ENCODE measurements at places on chromosomes 5 and 9. TPM values are rescaled to one million over a fixed set of nuclear protein-coding genes. Genes with fewer than 3 reads are reported as not detected.

- no peaks in the 10 kb centered on the region for H3K36me3 ChIP-seq
- peaks cover 3% of the 10 kb centered on the region for H3K4me1 ChIP-seq
- no peak overlapping the region for H3K4me3 ChIP-seq
- DNase-seq = no peak
Observed at GRCh38 chr5:145969714-145970092, 33.3 kb downstream of the SH3RF2 start.

SURF6 gene
- total RNA-seq = 36.0 TPM

DNA sequence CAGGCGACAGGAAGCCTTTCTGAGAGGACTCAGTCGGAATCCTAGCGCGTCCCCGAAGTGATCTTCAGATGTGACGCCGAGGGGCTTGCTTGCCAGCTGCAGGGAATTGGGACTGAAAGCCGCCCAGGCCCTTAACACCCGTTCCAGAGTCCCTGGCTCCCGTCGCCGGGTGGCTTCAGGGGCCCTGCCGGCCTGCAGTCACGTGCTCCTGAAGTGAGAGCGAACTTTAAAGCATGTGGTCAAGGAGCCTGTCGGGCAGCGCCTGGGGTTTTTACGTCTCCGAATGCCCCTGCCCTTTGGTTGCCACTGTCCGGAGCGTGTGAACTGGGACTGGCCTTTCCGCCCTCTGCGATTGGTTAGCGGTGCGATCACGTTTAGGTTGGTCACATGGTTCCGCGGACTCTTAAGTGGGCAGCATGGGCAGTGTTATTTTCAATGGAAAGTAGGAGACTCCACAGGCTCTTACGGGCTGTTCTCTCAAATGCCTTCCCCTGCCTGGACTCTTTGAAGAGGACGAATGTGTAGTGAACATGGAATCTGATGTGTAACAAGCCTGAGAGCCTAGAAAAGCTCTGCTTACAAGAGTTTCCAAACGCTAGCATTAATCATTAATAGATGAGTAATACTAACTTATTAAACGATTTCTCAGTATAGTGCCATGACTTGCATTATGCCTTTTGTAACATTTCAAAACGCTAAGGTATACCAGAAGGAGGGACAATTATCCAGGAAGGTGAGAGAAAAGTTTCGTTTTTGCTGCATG, 1.9 kb downstream of the VLDLR start:
- H3K36me3 ChIP-seq = no peaks in the 10 kb centered on the region
- H3K27me3 ChIP-seq = no peaks in the 10 kb centered on the region
- H3K4me3 ChIP-seq = peak overlapping the region; percentile 70
- H3K27ac ChIP-seq = peak overlapping the region; percentile 76
- peaks cover 7% of the 10 kb centered on the region for H3K4me1 ChIP-seq
- DNase-seq = peak; percentile 87

- DNase-seq = peak; percentile 57
- H3K4me3 ChIP-seq = no peak overlapping the region
- no peaks in the 10 kb centered on the region for H3K36me3 ChIP-seq
- H3K27ac ChIP-seq = no peak overlapping the region
- H3K27me3 ChIP-seq = no peaks in the 10 kb centered on the region
- no peaks in the 10 kb centered on the region for H3K4me1 ChIP-seq
Observed at GRCh38 chr5:134101686-134102439, 12.6 kb upstream of the TCF7 start.

DNA sequence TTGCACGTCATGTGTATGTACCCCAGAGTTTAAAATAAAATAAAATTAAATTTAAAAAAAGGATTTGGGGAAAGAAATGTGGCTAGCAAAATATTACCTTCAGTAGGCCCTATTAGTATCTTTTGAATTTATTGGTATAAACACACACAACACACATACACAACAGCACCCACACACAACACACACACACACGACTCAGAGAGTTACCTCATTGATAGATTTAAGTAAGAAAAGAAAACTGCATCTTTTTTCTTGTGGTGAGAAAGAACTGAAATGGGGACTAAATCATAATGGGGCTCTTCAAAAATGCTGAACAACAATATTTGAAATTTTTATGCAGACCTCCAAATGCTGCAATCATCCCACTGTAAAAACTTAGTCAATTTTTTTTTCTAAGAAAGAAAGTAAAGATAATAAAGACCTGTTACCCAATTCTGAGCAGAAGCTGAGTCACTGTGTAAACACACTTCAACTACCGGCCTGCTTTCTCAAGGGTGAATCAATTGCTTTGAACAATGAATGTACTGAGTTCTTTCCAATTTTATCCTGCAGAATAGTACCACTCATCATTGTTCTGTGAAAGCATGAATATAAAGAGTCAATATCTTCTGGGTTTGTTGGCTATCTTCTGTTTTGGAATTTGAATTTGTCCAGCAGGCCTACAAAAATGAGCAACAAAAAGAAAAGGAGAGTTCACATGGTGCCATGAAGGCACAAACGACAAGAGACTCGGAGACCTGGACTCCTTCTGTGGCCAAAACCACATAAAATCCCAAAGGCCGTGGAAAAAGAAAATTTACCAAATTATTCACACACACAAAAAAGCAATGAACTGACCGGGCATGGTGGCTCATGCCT, 57.9 kb upstream of the CCNG1 start:
- no peak for DNase-seq
- no peaks in the 10 kb centered on the region for H3K27me3 ChIP-seq
- no peak overlapping the region for H3K4me3 ChIP-seq
- H3K27ac ChIP-seq = no peak overlapping the region
- no peaks in the 10 kb centered on the region for H3K36me3 ChIP-seq
- no peaks in the 10 kb centered on the region for H3K4me1 ChIP-seq

GRCh38 chr9:68964765-68965164, 49.1 kb downstream of the PRKACG start:
- H3K4me3 ChIP-seq = no peak overlapping the region
- no peaks in the 10 kb centered on the region for H3K4me1 ChIP-seq
- H3K36me3 ChIP-seq = no peaks in the 10 kb centered on the region

DNA sequence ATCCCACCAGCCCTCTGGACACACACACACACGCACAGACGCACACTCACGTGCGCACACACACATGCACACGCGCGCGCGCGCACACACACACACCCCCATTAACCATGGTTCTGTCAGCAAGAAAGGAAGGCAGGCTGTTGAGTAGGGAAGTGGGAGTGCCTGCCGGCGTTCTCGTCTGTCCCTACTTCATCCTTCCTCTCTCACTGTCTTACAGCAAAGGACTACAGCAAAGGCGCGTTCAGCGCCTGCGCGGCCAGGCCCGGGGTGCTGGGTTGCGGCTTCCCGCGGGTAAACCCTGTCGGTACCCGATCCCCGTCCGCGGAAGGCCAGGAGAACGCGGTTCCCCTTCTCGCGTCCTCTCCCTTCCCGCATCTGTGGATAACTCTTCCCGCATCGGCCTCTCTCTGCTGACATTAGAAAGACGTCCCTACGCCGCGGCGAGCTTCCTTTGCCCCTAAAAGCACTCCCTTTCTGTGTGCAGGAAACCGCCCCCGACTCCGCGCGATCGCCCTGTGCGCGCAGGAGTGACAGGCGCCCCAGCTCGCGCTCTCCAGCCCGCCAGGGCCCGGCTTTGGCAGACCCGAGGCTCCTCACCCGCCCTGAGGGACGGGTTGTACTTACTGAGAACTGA, 219.2 kb downstream of the AGTPBP1 start:
- peak overlapping the region; percentile 36 for H3K4me3 ChIP-seq
- H3K27me3 ChIP-seq = no peaks in the 10 kb centered on the region
- H3K36me3 ChIP-seq = no peaks in the 10 kb centered on the region
- peak overlapping the region; percentile 22 for H3K27ac ChIP-seq

DNA sequence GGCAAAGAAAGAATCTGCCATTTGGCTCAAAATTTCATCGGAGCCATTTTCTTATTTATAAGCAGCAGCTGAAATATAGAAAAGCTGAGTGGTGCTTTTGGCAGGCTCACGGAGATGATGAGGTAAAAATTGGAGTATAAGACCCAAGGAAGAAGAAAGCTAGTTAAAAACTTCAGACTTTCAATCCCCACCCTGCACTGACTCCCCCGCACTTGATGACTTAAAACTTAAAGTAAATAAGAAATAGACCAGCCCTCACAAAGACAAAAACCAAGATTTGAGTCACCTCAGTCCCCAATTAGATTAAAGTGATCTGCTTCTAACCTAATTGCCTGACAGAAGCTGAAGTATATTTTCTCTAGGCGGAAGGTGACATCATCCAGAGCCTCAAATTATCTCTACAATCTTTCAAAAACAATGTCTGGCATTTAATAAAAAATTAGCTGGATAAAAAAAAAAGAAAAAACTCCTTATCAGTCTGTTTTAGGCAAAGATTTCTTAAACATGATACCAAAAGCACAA, 124.0 kb upstream of the PJA2 start:
- H3K4me1 ChIP-seq = peaks cover 6% of the 10 kb centered on the region
- H3K27me3 ChIP-seq = no peaks in the 10 kb centered on the region
- no peak for DNase-seq
- no peak overlapping the region for H3K4me3 ChIP-seq

DNA sequence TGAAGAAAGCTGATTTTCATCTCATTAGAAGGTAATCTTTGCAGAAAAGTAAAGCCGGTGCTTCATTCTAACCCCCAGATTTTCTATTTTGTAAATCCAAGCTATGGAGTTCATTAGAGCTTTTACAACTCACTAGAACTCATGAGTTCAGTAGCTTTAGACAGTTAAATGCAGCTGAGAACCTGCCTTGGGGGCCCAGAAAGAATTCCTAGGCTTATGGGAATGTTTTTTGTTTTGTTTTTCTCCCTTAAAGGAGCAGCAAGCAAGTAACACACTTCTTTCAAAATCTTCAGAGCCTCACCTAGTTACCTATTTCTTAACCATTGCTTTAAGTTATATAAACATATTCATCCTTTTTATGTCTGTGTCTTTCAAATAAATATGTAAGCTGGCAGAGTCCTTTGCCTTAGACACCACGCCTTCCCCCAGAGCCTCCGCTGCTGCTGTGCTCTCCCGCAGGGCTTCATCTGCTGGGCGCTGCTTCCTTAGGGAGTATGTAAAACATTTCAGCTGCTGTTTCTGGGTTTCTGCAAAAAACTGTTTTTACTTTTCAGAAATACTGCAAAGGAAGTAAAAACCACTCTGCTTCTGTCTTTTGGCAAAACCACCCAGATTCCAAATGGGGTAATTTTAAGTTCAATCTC, 132.9 kb downstream of the CDC42SE2 start:
- no peaks in the 10 kb centered on the region for H3K27me3 ChIP-seq
- H3K4me3 ChIP-seq = no peak overlapping the region
- no peaks in the 10 kb centered on the region for H3K36me3 ChIP-seq
- H3K4me1 ChIP-seq = no peaks in the 10 kb centered on the region
- DNase-seq = no peak

DNA sequence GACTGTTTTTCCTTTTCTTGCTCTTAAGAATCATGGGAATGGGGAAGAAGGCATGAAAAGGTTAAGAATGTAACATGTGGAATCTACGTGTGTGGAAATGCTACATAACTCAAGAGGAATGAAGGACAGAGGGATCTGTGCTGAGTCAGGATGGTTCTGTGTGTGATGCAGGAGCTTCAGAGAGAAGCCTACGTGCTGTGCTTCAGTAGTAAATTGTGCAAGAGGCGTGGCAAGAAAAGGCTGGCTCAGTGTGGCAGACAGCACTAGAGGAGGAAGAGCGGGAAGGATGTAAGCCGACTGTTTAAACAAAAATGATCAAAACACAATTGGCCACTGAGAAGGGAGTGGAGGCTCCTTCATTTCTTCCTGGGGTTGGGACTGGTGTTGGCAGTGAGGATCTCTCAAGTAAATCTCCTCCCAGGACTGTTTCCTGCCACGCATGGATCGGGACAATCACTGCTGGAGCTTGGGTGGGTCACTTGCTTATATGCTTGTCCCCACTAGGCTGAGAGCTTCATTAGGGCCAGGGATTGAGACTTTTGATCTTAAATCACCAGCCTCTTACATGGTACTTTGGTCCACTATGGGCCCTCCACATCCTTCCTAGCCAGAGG, 59.4 kb upstream of the BASP1 start:
- H3K36me3 ChIP-seq = no peaks in the 10 kb centered on the region
- H3K27ac ChIP-seq = no peak overlapping the region
- no peak overlapping the region for H3K4me3 ChIP-seq
- no peaks in the 10 kb centered on the region for H3K4me1 ChIP-seq

GRCh38 chr5:72390836-72391235, 70.7 kb downstream of the PTCD2 start:
- no peaks in the 10 kb centered on the region for H3K27me3 ChIP-seq
- no peak overlapping the region for H3K27ac ChIP-seq
- no peaks in the 10 kb centered on the region for H3K36me3 ChIP-seq

DNA sequence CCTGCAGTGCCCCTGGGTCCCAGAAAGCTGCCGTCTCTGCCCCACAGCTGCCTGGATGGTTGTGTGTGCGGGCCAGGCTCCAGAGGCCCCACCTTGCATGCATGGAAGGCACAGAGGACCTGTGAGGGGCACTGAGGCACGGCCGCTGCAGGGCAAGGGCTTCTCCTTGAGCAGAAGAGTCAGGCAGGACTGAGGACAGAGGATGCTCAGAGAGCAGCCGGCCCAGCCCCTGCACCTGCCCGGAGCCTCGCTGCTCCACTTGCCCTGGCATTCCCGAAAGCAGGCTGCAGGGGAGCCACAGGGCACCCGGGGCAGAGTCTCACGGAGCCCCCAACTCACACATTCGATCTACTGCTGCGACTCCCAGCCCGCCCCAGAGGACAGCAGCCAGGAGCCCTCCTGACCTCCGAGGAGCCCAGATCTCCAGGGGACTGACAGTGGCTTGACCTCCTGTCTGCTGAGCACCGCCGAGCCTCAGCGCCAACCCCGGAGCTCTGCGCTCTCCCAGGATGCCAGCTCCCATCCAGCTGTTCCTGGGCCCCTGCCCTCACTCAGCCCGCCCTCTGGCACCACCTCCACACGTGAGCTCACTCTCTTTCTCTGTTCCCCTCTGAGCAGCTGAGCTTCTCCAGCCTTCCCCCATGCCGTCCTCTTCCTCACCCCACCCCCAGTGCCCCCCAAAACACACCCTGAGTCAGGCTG, 95.0 kb downstream of the KCNT1 start:
- H3K4me3 ChIP-seq = no peak overlapping the region
- H3K36me3 ChIP-seq = no peaks in the 10 kb centered on the region
- no peak for DNase-seq
- no peak overlapping the region for H3K27ac ChIP-seq

- no peaks in the 10 kb centered on the region for H3K36me3 ChIP-seq
- H3K27ac ChIP-seq = no peak overlapping the region
- no peaks in the 10 kb centered on the region for H3K27me3 ChIP-seq
- H3K4me3 ChIP-seq = no peak overlapping the region
- no peak for DNase-seq
Observed at GRCh38 chr5:97006454-97007060, 70.7 kb downstream of the LNPEP start.

EIF4EBP3 gene
- total RNA-seq = 14.0 TPM

DNA sequence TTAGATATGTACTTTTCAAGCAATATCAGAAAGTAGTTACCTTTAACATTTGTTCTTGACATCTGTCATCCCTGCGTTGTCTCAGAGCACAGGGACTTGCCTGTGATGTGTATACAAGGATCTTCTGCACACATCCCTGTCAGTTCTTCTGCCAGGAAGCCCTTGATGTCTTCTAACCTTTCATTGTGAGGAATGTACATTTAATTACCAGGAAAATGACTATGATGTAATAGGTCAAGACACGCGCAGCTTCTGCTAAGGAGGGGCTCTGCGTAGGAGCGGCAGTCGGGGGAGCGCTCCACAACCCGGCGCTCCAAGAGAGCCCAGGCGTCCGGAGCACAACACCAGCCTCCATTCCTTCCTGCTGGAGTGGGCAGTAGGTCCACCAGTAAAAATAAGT, 119.7 kb downstream of the IRX2 start:
- H3K4me3 ChIP-seq = no peak overlapping the region
- DNase-seq = no peak
- H3K36me3 ChIP-seq = no peaks in the 10 kb centered on the region
- H3K27ac ChIP-seq = no peak overlapping the region

GRCh38 chr9:113624721-113625120, 161.2 kb downstream of the RGS3 start:
- DNase-seq = no peak
- no peaks in the 10 kb centered on the region for H3K27me3 ChIP-seq
- no peak overlapping the region for H3K4me3 ChIP-seq
- peaks cover 24% of the 10 kb centered on the region for H3K4me1 ChIP-seq

All from testis (tissue), 5 donors.